ENCODE measurements at places on chromosomes 12 and 14. TPM values are rescaled to one million over a fixed set of nuclear protein-coding genes. Genes with fewer than 3 reads are reported as not detected.
A peak's percentile ranks its signal among the peaks of the same experiment; 100 is the strongest.

GRCh38 chr12:68529466-68529865 lies 81.2 kb upstream of the RAP1B start:
- no peak for DNase-seq

NPFF gene
- polyA plus RNA-seq: not detected

GRCh38 chr12:12376646-12377448 lies 20.0 kb downstream of the BORCS5 start:
- DNase-seq: peak; percentile 66

DNA sequence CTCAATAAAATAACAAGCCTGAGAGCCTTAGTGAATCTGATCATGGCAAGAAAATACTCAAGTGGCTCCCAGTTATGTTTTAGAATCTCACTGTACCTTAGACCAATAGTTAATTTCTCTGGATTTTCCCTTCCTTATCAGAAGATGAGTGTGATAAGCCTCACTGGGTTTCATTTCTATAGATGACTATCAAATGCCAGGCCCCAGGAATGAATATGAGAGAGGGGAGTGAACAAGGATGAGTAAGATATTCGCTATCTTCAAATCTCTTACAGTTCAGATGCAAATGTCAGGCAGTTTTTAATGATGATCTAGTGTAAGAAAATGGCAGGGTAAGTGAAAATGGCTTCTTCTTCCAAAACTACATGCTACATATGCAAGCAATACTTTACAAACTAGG lies 26.1 kb upstream of the OR10P1 start:
- no peak for DNase-seq

- no peak for DNase-seq
Measured at GRCh38 chr12:56873382-56873781, 60.8 kb downstream of the SDR9C7 start.

DNA sequence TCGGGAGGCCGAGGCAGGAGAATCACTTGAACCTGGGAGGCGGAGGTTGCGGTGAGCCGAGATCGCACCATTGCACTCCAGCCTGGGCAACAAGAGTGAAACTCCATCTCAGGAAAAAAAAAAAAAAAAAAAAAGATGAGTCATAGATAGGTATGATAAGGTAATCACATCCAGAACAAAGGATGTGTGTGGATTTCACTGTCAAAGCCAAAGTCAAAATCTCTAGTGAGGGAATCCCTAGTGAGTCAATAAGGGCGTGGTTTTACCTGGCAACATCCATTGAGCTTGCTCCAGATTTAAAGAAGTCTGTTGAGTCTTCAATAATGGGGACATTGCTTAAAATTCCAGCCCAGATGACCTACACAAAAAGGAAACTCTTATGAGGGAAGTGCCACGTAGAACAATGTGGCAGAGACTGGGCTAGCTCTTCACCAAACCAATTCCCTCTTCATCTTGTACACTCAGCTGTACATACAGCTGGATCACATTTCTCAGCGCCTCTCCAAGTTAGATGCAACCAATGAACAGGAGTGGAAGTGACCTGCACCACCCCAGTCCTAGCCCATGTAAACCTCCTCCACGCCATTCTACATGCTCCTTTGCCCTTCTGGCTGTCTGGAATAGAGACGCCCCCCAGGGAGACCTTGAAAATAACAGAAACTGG lies 23.4 kb downstream of the ALDH1L2 start:
- no peak for DNase-seq

DNA sequence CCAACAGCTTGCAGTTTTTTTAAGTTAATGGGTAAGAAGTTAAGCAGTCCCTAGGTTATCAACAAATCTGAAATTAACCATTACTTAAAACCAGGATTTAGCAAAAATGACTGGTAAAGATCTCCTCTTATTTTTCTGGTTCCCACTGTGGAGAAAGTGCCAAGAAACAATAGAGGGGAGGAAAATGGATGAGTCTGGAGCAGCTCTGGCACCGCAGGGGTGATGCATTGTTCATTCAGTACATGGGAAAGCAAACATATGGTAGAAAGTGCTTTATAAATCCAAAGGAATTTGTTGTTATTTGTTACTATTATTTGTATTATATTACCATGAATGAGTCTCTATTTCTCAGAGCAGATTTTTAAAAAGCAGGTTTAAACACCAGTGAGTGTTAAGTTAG lies 92.2 kb downstream of the DYRK2 start:
- DNase-seq: no peak

DNA sequence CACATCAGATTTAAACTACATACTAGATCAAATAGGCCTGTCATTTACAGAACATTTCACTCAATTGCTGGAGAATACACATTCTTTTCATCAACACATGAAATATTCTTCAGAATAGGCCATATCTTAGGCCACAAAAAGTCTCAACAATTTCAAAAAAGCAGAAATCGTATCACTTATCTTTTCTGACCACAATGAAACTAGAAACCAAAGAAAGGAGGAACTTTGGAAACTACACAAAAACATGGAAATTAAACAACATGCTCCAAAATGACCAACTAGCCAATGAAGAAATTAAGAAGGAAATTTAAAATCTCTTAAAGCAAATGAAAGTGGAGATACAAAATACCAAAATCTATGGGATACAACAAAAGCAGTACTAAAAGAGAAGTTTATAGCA lies 35.1 kb downstream of the PARP11 start:
- no peak for DNase-seq

ZFHX2 gene
- polyA plus RNA-seq: 0.77 TPM

GRCh38 chr14:78519863-78520262 lies 349.7 kb downstream of the NRXN3 start:
- no peak for DNase-seq

- DNase-seq: no peak
Measured at GRCh38 chr12:113232840-113233585, 11.7 kb downstream of the TPCN1 start.

- DNase-seq: peak; percentile 48
Measured at GRCh38 chr14:32217301-32217700, 14.2 kb upstream of the RNU6-8 start.

DNA sequence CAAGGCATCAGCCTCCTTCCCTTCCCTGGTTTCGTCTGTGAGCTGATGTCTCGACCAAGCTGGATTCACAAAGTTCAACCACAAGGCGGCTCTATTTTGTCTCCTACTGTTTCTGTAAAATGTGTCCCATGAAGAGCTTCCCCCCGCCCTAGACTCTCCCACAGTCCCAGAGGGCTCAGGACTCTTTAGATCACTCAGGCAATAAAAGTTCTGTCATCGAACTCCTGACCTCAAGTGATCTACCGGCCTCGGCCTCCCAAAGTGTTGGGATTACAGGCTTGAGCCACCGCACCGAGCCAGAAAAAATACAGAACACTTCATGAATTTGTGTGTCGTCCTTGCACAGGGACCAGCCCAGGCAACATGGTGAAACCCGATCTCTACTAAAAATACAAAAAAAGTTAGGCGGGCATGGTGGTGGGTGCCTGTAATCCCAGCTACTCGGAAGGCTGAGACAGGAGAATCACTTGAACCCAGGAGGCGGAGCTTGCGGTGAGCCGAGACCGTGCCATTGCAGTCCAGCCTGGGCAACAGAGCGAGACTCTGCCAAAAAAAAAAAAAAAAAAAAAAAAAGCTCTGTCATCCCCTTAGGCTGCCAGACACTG lies 149.4 kb downstream of the BCL11B start:
- DNase-seq: no peak

- DNase-seq: peak; percentile 92
Measured at GRCh38 chr14:23539248-23540140, 12.1 kb downstream of the ZFHX2 start.

RPL10L gene
- polyA plus RNA-seq: not detected

DNA sequence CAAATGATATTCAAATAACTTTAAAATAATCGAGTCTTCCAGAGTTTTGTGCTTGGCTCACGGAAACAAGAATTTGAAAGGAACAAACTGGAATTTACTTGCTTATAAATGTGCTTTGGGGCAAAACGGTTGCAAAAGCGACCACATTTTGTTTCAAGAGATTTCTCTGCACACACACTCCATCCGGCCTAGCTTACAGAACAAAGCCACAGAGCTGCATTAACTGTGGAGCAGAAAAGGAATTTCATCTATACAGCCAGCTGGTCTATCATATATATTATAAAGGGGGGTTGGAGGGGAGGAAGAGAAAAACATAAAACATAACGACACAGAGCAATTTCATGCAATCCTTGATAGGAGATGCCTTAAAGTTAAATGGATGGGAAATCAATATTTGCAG lies 153.0 kb downstream of the MYRFL start:
- no peak for DNase-seq

DNA sequence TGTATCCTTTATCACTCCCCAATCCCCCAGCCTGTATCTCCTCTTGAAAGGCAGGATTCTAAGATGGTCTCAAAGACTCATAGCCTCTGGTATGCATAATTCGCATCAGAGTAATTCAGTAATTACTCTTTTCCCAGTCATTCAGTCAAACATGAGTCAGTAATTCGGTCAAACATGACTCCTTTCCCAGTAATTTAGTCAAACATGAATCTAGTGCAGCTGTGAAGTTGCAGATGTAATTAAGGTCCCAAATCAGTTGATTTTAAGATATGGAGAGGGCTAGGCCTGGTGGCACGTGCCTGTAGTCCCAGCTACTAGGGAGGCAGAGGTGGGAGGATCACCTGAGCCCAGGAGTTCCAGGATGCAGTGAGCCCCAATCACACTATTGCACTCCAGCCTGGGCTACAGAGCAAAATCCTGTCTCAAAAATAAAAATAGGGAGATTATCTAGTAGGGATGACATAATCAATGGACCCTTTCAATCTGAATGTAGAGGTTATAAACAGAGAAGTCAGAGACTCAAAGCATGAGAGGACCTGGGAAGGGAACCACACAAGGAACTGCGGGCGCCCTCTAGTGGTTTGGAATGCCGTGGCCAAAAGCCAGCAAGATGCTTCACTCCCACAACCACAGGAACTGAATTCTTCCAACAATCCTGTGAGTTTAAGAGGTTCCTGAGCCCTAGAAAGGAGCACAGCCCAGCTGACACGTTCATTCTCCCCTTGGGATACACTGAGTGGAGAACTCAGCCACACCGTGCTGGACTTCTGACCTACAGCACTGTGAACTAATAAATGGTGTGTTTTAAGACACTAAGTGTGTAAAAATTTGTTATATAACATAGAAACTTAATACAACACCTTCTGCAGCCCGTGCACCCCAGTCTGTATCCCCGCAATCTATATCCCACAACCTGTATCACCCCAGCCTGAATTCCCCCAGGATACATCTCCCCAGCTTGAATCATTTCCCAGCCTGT lies 14.3 kb upstream of the ARMH4 start:
- DNase-seq: peak; percentile 67

TMEM233 gene
- polyA plus RNA-seq: 2.6 TPM

DNA sequence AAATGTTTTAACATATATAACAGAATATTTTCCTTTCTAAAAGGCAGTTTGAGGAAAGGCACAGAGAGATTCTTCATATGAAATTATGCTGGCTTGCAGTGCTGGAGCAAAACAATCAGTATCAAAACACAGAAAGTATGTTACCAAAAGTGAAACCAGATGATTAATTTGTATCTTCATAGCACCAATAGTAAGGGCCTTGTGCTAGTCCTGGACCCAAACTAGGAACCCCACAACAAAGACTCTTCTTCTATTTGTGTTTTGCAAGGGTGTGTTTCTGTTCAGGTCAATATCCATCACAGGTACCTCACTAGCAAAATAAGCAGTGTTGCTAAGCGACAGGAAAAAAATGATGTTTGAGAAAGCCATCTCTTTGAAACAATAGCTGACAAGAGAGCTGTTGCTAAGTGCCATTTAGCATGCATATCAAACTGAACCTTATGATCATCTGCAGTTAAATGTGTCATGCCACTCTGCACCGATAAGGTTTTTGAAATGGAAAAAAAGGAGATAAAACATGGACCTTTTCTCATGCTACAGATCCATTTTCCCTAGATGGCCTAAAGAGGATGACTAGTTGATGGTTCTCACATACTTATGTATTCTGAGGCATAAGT lies 196.2 kb upstream of the ALG10 start:
- no peak for DNase-seq

DNA sequence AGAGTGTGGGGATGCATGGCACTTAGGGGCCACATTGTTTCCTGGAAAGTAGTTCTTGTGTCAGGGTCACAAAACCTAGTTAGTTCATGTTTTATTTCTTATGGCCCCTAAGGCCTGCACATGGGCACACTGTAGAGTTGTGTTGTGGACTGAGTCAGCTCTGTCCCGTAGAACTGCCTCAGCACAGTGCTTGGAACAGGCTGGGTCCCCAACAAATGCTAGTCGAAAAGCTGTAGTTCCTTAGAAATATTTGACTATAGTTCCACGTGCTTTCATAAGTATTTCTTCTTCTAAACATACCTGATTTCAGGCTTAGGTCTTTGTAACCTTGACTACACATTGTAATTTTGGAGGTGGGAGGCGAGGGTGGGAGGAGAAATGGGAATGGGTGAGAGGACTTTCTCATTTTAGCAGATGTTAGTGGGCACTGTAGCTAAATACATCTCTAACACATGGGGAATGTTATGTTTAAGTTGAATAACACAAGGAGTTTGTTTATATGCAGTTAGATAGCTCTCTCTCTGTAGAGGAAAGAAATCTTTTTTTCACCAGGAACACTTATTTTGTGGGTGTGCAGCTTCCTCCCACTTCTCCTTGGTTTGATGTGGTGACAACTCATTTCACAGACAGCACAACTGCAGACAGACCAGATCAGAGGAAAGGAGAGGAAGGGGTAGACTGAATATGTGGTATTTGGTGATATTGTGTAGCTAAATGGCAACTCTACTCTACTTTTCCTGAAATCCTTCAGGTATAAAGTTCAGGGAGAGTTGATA lies 39.5 kb upstream of the DACT1 start:
- DNase-seq: no peak

ESRRB gene
- 0.05 TPM for polyA plus RNA-seq

SLC10A1 gene
- not detected for polyA plus RNA-seq

All from SK-N-SH (cell line).